Naive thymus-derived CD4-positive, alpha-beta T cell (primary cell): ENCODE measurements at places on chromosomes 5 and 9.

DNA sequence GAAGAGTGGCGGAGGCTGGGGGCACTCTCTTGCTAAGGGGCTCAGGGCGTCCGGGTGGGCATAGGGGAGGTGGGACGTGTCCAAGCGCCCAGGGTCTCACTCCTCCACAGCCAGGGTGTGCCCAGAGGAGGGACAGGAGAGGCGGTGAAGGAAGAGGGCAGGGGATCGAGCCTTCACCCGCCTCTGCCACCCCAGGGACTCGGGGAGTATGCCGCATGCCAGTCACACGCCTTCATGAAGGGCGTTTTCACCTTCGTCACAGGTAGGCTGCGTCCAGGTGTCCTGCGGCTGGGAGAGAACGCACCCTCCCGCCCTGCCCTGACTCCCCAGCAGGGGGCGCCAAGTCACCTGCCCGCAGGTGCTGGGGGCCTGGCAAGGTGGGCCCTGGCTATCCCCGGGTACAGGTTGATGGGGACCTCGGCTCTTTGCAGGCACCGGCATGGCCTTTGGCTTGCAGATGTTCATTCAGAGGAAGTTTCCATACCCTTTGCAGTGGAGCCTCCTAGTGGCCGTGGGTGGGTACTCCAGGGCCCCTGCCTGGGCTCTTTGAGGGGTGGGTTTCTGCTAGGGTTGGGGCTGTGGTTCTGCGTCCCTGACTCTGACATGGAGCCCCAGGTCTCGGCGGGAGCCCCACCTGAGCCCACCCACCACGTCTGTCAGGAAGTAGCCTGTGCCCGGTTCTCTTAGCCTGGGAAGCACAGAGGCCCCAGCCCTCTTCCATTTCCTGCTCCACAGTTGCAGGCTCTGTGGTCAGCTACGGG, 552 bp downstream of the TMEM141 start:
- peak; percentile 73 for DNase-seq

- DNase-seq = no peak
These were observed 13.6 kb upstream of the S100Z start for GRCh38 chr5:76836181-76836580.

GRCh38 chr5:172931001-172931536, 28.2 kb upstream of the RPL26L1 start:
- DNase-seq = no peak

DNA sequence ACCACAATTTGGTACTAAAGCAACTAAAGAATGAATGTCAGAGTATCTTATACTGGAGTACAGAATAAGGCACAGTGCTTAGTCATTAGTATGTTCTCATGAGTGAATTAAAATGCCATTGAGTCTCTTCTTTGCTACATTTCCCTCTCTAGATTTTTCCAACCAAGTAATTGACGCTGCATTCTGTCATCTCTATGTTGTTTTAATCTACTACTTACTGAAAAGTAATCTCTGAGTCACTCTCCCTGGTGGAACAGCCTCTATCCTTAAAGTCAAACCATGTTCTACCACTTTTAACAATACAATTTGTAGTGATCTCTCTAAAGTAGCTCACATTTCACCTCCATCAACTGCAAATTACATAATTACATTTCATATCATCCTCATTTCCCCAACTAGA, 495.1 kb downstream of the CDH18 start:
- no peak for DNase-seq

DNA sequence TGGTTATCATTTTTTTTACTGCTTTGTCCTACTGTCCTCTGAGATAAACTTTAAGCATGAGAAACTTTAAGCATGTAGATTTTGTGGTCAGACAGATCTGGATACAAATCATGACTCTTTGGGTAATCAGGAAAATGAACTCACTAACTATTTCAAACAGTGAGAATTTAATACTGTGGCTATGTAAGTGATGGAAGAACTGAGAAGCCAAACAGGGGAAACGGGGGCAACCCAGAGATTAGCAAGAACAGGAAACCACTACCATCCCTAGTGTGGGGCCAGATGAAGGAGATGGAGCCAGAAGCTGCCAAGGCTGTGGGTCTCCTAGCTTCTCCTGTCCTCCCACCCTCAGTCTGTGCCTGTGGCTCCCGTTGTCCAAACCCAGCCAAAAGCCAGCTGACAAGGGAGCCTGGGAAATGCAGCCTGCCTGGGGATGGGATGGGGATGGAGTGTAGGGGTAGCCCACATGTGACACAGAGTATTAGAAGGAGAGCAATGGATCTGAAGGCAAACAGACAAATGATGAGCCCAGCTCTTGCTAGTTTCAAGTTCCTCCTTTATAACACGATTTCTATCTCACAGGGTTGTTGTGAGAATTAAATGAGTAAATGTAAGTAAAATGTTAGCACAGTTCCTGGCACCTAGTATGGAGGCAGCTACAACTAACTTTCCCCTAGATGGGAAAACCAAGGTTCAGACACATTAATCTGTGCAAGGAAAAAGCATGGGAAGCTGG, 27.7 kb upstream of the CDC23 start:
- no peak for DNase-seq

DNA sequence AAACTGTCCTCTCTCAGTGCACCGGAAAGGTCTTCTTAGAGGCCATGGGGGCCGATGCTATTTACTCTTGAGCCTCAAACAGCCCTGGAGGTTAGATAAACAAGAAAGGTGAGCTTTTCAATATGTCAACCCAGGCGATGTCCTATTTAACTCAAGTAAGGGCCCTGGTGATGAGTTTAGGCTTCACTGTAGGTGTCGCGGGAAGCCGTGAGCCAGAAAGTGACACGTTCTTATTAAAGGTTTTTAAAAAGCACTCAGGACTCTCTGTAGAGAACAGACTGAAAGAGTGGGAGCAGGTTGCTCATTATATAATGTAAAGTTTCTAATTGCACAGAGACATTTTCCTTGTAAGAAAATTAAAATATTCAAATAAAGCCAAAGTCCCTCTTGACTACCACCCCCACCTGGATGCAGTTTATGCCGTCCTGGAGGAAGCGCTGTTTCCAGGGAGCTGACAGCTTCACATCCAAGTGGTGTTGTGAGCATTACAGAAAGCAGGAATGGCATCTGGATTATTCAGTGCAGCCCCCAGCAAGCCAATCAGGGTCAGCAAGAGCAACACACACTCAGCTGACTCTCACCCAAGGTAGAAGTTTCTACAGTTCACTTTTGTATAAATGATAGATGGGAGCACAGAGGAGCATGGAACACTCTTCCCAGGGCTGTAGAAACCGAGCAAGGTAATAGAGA, 280.3 kb downstream of the DRD1 start:
- no peak for DNase-seq
